Activated T-cell treated with anti-CD3 and anti-CD28 coated beads, Interleukin-2, amount 50 U/mL, for 24 hours (primary cell): ENCODE measurements at places on chromosomes 16 and 17.

DNA sequence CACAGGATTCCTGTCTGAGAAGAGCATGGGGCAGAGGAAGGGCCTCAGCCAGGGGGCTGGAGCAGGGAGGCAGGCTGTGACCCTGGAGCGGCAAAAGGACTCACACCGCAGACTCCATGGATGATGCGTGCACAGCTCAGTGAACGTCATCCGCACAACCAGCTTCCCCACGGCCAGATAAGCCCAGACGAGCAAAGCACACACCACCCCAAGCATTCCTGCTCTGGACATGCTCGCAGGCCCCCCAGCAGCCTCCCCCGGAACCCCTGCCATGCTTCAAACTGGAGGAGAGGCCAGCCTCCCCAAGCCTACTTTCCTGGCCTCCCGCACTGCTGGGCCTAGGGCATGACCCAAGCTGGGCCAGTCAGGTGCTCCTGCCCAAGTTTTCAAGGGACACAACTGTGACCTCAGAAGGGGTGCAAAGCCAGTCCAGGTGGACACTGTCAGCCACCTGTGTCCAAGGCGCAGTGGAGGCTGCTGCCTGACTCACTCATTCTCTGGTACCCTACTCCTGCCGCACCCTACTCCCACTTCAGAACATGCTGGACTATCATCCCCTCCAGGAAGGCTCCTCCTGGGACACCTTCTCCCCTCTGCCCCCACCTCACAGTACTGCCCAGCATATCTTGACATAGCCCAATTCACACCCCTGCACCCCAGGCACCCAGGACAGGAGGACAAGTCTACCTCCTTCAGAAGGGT lies 4.8 kb downstream of the BCAR1 start:
- peaks cover 10% of the 10 kb centered on the region for H3K4me1 ChIP-seq
- H3K27ac ChIP-seq: no peak overlapping the region
- DNase-seq: no peak
- H3K4me3 ChIP-seq: no peak overlapping the region

DNA sequence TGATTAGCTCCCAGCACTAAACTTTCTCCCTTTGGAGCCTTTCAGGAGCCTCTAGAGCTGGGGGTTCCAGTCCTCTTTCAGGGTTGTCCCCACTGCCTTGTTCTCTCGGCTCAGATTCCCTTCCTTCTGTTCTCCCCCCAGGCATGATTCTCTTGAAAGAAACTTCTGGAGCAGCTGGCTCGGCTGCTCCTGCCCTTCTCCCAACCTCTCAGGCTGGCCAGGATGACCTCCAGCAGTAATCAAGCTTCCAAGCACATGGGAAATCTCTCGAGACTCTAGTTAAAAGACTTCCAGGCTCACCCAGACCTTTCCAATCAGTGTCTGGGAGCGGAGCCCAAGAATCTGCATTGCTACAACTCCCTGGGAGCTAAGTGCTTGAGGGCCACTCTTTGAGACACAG lies 3.6 kb downstream of the SDK2 start:
- H3K36me3 ChIP-seq: no peaks in the 10 kb centered on the region
- no peak overlapping the region for H3K27ac ChIP-seq
- H3K27me3 ChIP-seq: peaks cover 13% of the 10 kb centered on the region
- peaks cover 19% of the 10 kb centered on the region for H3K4me1 ChIP-seq
- no peak overlapping the region for H3K4me3 ChIP-seq

DNA sequence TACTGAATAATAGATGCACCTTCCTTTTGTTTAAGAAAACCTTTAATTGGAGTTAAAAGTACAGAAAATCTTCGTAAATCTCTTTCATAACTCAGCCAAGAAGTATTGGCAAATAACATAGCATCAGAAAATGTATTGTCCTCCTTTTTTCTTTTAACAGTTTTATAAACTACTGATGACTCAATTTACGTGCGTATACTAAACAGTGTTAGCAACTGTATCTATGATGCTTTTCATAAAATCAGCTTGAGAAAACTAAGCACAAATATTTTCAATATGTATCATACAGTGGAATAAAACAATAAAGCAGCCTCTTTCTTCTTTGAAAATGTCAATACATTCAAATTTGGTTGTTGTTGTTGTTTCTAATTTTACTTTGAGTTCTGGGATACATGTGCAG lies 88.6 kb downstream of the STXBP4 start:
- no peak overlapping the region for H3K27ac ChIP-seq
- no peak for DNase-seq
- H3K27me3 ChIP-seq: no peaks in the 10 kb centered on the region
- H3K4me3 ChIP-seq: no peak overlapping the region
- peaks cover 3% of the 10 kb centered on the region for H3K4me1 ChIP-seq

- H3K27ac ChIP-seq: no peak overlapping the region
- no peaks in the 10 kb centered on the region for H3K4me1 ChIP-seq
- H3K27me3 ChIP-seq: no peaks in the 10 kb centered on the region
- no peaks in the 10 kb centered on the region for H3K36me3 ChIP-seq
- H3K4me3 ChIP-seq: no peak overlapping the region
Measured at GRCh38 chr16:63890081-63890480, 1231.8 kb downstream of the CDH11 start.

DNA sequence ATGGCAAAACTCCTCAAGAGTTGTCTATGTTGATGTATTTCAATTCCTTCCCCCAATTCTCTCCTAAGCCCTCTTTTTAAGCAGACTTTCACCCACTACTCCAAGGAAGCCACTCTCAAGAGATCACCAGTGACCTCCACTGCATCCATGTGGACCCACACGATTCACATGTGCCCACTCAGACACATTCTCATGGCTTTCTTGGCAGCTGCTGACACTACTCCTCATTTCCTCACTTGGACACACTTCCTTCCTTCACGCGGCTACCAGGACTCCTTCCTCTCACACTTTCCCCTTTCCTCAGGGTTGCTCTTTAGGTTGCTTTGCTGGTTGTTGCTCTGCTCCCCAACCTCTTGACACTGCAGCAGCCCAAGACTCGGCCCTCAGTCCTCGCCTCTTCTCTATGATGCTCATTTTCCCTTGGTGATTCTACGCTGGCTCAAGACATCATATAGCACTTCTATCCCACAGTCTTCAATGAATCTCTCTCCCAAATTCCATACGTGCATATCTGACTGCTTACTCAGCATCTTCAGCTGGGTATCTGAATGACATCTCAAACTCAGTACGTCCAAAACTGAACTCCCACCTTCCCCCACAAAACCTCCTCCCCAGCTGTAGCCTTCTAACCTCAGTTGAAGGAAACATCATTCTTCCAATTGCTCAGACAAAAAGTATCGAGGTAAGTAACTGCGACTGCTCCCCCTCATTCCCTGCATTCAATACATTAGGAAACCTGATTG lies 28.2 kb downstream of the HELZ start:
- H3K4me3 ChIP-seq: no peak overlapping the region
- peaks cover 32% of the 10 kb centered on the region for H3K4me1 ChIP-seq
- no peak overlapping the region for H3K27ac ChIP-seq
- no peak for DNase-seq
- peaks cover 19% of the 10 kb centered on the region for H3K36me3 ChIP-seq
- H3K27me3 ChIP-seq: no peaks in the 10 kb centered on the region

DNA sequence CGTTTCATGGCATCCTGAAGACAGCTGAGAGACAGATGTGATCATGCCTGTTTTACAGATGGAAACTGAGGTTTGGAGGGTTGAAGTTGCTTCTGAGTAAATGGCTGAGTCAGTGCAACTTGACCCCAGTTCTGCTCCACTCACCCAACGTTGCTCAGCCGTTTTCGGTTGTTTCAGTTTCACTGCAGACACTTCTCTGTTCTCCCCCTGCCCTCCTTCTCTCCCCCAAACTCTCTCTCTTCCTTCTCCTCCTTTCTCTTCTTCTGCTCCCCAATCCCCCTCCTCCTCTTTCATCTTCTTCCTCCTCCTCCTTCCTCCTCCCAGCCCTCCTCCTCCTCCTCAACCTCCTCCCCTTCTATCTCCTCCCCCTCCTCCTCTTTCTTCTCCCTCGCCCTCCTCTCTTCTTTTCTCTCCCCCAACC lies 9.4 kb upstream of the CEP20 start:
- peaks cover 34% of the 10 kb centered on the region for H3K4me1 ChIP-seq
- no peaks in the 10 kb centered on the region for H3K36me3 ChIP-seq
- H3K4me3 ChIP-seq: peak overlapping the region; percentile 36
- peak overlapping the region; percentile 72 for H3K27ac ChIP-seq

DNA sequence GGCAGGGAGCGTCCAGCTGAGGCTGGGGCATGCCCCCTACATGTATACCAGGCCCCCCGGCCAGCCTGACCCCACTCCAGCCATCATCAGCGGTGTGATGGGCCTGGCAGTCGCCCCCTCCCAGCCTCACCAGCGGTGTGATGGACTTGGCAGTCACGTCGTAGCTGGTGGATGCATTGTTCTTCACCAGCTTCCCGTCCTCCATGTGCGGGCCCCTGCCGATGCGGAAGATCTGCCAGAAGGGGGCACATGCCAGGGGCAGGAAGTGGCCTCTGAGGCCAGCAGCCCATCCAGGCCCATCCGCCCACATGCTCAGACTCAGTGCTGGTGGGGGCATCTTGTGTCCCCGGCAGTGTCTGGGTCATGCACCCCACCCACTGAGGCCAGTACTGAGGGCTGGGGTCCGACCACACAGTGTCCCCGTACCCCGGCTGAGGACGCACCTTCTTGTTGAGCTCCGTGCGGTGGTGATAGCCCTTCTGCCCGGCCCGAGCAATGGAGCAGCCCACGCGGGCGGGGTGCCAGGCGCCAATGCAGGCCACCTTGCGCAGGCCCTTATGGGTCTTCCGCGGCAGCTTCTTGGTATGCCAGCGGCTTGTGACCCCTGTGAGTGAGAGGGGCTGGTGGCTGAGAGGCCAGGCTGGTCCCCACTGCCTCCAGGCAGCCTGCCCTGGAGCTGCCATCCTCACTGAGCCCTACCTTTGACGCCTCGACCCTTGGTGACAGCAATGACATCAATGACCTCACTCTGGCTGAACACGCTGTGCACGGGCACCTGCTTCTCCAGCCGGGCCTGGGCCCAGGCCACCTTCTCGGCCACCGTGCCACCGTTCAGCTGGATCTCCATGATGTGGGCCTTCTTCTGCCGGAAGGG lies 3.7 kb upstream of the MSRB1 start:
- DNase-seq: no peak
- peaks cover 23% of the 10 kb centered on the region for H3K4me1 ChIP-seq
- H3K27me3 ChIP-seq: no peaks in the 10 kb centered on the region
- no peak overlapping the region for H3K27ac ChIP-seq
- no peak overlapping the region for H3K4me3 ChIP-seq
- peaks cover 2% of the 10 kb centered on the region for H3K36me3 ChIP-seq

- no peak overlapping the region for H3K27ac ChIP-seq
- no peak overlapping the region for H3K4me3 ChIP-seq
- peaks cover 4% of the 10 kb centered on the region for H3K27me3 ChIP-seq
- no peaks in the 10 kb centered on the region for H3K4me1 ChIP-seq
- no peak for DNase-seq
Measured at GRCh38 chr16:72210555-72210954, 38.6 kb upstream of the PMFBP1 start.

GRCh38 chr16:11383481-11384183 lies 38.4 kb downstream of the RMI2 start:
- H3K36me3 ChIP-seq: no peaks in the 10 kb centered on the region
- H3K27me3 ChIP-seq: no peaks in the 10 kb centered on the region
- peaks cover 20% of the 10 kb centered on the region for H3K4me1 ChIP-seq

DNA sequence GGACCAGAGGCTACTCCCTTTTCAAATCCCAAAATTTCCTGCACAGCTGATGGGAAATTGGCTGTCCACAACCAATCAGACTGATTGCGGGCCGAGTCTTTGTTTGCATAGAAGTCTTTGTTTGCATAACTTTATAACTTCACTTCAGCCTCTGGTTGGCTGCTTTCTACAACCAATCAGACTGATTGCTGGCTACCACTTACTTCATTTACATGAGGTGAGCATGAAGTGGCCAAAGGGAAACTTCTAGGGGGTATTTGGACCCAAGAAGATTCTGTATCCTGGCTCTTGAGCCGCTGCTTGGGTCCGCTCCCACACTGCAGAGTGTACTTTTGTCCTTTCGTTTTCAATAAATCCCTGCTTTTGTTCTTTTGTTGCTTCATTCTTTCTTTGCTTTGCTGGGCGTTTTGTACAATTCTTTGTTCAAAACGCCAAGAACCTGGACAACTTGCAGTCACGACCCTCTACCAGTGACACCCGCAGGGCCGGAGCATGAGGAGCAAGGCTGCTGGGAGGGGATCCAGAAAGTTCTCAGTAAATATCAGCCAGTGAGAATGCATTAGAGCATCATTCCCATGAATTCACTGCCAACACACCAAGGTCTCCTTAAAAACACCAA lies 67.5 kb downstream of the IQCK start:
- DNase-seq: no peak
- H3K4me3 ChIP-seq: no peak overlapping the region
- H3K27me3 ChIP-seq: no peaks in the 10 kb centered on the region
- H3K36me3 ChIP-seq: no peaks in the 10 kb centered on the region
- no peak overlapping the region for H3K27ac ChIP-seq

- no peak for DNase-seq
- H3K27me3 ChIP-seq: peaks cover 4% of the 10 kb centered on the region
- H3K36me3 ChIP-seq: no peaks in the 10 kb centered on the region
- H3K4me1 ChIP-seq: peaks cover 5% of the 10 kb centered on the region
- H3K27ac ChIP-seq: no peak overlapping the region
Measured at GRCh38 chr17:213286-214105, 32.0 kb upstream of the DOC2B start.

GRCh38 chr16:11379420-11379819 lies 34.2 kb downstream of the RMI2 start:
- H3K27ac ChIP-seq: peak overlapping the region; percentile 80
- H3K36me3 ChIP-seq: no peaks in the 10 kb centered on the region
- peak; percentile 45 for DNase-seq
- peak overlapping the region; percentile 15 for H3K4me3 ChIP-seq

- H3K4me1 ChIP-seq: peaks cover 52% of the 10 kb centered on the region
- peak within 1 kb of the TSS; percentile 99 for H3K27ac ChIP-seq
- H3K36me3 ChIP-seq: peaks cover 36% of the 10 kb centered on the region
Measured at GRCh38 chr16:15949210-15950160, at the start of gene ABCC1. Gene ABCC1 (plus strand): TSS chr16:15949616. CDS start chr16:15949752, 136 bp downstream.
